ENCODE measurements at places on chromosomes 2 and 18.
A peak's percentile ranks its signal among the peaks of the same experiment; 100 is the strongest.

GRCh38 chr18:37253394-37254235 is 312.0 kb downstream of the CELF4 start:
- no peak for DNase-seq

GRCh38 chr2:153470867-153471266 is 7.7 kb downstream of the RPRM start:
- no peak for DNase-seq

GRCh38 chr2:136242687-136243277 is 124.8 kb upstream of the CXCR4 start:
- peak; percentile 28 for DNase-seq

DNA sequence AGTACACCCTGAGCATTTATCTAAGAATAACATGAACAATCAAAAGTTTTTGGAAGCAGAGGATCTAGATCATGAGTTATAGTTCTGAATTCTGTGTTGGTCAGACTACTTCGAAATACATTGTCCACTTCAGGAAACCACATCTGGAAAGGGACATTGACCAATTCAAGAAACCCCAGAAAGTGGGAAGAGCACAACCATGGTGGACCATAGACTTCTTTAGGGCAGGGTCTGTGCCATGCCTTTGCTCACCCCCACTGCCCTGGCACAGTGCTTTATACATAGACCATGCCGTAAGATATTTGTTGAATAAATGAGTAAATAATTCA is 44.3 kb upstream of the CYP1B1 start:
- DNase-seq = no peak

GRCh38 chr18:76668546-76668945 is 153.8 kb upstream of the ZNF236 start:
- no peak for DNase-seq

DNA sequence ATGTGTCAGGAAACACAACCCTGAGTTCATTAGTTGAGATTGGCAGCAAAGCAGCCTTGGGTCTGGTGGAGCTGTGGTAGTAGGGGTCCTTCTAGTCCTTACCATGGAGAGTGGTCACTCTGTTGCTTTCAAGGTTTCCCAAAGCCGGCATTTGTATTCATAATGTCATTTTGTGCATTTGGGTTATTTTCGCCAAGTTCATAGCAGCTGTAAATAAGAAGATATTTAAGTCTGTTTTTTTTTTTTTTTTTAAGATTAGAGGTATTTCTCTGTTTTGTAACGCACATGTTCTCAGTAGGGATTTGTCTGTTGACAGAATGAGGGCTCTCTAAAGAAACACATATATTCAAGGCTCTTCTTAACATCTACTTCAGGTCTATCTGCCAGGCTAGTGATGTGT is 114.1 kb downstream of the PRPF40A start:
- DNase-seq = no peak

DNA sequence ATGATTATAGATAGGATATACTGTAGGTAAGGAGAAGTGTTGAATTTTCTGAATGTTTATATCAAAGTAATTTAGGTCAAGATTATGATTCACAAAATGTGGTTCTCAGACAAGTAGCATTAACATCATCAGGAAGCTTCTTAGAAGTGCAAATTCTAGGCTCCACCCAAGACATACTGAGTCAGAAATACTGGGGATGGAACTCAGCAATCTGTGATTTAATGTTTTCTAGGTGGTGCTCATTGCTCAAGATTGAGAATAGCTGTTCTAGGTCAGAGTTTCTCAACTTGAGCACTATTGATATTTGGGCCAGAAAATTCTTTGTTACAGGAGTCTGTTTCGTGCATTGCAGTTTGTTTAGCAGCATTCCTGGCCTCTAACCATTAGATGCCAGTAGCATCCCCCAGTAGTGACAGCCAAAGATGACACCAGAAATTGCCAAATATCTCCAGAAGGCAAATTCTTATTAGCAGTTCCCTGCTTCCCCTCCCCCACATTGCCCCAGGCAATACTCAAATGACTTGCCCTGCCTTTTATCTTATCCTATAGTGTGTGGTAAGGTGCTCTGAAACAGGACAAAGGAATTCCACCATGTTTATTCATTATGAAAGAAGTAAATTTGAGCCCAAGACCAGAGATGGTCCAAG is 1001.2 kb downstream of the DPP10 start:
- DNase-seq = no peak

DNA sequence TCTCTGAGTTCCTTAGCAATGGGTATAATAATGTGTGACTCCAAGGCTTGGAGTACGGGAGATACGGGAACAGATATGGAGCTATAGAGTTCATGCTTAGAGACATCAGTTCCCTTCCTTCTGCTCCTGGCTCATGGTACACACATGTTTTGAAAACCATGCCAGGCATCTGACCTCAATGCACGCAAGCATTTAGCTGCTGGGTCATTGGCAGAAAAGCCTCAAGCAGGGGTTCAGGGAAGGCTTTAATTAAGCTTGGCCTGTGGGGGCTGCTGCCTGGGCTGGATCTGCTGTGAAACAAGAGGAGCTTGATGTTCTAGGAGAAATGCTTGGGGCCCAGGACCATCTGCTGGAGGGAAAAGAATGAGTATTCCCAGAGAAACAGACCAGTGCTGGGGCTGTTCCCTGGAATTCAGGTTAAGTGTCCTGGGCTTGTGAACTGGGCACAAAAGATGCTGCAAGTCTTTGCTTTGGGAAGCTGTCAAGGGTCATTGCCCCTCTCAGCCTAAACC is 3.2 kb downstream of the ALLC start:
- no peak for DNase-seq

DNA sequence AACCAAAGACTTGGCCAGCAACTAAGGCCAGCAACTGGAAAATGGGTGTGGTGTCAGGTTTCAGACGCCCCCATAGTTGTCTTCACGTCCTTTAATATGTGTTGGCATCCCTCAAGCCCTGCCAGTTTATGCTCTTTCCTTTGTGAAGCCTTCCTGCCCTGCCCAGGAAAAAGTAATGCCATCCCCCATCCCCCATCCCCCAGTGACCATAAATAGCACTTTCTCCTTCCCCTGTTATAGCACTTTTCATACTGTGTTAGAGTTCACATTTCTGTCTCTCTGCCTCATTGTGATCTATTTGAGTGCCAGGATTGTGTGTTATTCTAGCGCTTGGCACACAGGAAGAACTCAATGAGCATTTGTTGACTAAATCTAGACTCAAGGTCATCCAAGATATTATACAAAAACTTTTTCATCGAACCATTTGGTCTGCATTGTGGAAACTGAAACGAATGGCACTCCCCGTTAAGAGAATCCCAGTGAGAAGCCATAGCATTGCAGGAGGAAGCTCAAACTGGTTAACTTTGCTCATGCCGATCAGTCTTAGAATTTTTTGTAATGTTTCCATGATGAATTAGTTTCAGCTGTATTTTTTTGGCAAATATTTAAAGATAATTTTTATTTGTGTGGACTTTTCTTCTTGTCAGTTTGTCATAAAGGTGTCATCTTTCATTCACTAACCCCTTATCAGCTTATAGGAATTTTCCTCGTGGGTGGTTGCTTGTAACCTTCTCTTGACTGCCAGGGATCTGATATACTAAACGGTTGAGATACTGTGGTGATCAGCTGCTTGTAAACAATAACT is 15.7 kb downstream of the CRIM1 start:
- no peak for DNase-seq

- no peak for DNase-seq
Observed at GRCh38 chr18:8296886-8297616, 312.2 kb upstream of the RAB12 start.

DNA sequence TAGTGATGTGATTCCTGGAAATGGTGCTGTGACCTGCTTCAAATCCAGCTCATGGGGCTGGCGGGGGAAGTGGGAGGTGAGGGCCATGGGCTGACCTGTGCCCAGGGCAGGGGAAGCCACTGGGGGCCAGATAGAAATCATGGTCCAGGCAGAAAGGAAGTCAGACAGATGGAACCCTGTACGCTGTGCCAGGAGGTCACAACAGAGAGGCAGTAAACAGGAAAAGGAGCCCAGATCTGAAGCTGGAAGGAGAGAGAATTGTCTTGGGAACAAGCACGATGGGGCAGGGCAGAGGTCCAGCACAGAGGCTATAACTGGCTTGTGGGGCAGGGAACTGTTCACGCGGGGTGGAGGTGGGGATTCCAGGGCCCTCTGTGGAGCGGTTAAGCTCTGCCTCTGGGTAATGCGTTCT is 76.0 kb downstream of the RNF144A start:
- no peak for DNase-seq

DNA sequence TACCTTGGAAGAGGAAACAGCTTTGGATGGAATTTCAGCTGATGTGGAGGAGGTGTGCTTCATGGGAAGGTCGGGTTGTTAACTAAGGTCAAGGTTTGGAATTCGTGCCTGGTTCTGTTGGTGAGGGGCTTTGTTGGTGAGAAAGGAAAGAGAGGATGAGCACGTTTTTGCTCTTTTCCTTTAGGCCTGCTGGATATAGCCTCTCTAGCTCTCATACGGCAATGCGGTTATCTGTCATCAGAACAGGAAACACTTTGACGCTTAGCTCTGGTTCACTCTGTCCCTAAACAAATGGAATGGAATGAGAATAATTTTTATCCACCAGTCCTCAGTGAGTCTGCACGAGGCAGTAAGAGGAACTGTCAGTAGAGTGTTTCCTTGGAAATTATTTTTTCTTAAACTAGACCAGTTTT is 169.7 kb upstream of the NOSTRIN start:
- no peak for DNase-seq

DNA sequence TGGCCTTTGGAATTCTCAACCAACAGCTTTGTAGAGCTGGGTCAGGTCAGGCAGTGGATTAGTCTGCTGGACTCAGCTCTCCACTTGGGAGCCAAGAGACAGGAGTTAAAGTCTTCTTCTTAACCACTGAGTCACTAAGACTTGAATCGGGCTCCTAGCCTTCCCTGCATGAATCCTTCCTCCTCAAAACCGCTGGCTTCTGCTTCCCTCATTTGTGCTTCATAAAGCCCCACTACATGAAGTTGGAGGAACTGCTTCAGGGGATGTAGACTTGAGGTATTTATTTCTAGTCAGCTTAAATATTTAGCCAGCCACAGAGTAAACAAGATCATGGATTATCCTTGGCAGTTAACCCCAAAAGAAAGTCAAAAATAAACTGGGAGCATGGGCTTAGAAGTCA is 536.3 kb upstream of the TNP1 start:
- DNase-seq = no peak

GRCh38 chr2:120546048-120546864 is 189.4 kb upstream of the GLI2 start:
- no peak for DNase-seq

DNA sequence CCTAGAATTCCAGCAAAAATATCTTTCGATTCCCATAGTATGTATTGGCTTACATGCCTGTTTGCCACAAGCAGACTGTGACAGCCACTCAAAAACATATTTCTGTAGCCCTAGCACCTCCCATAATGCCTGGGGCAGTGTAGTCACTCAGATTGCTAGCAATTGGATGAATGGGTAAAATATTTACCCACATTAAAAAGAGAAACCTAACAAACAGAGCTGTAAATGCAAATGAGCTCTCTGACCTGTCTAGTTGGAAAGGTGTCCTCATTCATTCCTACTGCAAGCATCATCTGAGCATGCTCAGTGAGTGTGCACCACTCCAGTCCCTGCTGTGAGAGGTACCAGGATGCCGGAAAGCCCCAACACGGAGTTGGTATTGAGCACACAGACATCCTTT is 234.0 kb upstream of the RAB12 start:
- no peak for DNase-seq

DNA sequence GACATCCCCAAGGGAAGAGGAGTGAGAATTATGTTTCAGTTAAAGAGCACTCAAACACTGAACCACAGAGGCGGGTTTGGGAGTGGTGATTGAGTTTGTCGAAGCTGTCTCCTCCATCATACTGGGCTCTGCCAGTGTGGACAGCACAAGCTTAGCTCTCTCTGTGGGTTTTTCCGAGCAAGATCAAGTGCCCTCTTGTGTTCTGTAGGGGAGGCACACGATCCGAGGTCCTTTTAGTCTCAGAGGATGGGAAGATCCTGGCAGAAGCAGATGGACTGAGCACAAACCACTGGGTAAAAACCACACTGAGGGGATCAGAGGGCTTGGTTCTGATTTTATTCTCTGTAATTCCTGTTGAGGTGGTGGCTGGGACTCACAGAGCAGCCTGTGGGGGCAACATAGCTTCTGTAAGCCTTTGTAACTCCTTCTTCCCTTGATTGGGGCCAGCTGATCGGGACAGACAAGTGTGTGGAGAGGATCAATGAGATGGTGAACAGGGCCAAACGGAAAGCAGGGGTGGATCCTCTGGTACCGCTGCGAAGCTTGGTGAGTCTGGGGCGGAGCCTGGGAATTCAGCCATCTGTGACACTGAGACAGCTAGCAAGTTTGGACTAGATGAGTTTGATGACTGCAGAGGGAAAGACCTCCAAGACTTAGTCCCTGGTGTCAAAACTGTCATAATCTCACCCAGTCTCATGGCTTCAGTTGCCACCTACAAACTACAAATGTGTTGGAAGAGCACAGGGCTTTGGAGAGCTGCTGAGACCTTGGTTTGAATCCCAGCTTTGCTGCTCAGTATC is 2.0 kb downstream of the NAGK start:
- DNase-seq = no peak

DNA sequence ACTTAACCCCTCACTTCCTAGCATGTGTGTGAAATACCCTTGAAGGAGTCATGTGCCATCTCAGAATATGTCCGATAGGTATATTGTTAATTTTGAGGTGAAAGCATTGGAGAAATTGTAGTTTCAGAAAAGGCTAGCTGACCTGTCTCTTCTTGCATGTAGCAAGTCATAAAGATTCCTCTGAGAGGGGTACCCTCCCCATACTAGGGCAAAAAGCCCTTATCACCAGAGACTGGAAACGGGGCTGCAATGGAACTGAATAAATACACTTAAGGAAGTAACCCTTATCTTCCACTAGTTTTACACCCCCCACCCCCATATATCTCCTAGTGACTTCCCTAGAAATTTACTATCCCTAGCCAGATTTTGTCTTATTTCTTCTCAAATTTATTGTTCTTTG is 1.8 kb upstream of the SF3B6 start:
- no peak for DNase-seq

DNA sequence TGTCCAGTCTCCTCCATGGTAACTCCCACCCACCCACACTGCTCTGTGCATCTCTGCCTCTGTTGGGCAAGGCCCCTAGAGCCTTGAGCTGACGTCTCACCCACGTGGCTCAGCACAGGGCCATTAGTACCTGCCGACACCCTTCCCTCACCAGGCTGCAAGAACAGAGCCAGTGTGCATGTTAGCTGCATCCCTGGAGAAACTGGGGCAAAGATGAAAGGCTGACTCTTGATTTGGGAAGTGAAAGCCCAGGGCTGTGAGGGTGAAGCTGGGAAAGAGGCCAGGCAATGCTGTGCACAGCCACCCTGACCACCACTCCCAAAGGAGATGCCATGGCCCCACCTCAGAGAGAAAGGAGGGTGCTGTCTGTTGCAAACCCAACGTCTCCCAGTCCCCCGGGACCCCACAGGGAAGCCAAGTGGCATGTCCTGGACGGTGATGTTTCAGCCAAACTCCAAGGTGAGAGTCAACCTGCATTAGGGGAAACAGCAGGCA is 20.0 kb upstream of the HPCAL1 start:
- no peak for DNase-seq

GRCh38 chr18:3814816-3815215 is 364.8 kb downstream of the TGIF1 start:
- no peak for DNase-seq

DNA sequence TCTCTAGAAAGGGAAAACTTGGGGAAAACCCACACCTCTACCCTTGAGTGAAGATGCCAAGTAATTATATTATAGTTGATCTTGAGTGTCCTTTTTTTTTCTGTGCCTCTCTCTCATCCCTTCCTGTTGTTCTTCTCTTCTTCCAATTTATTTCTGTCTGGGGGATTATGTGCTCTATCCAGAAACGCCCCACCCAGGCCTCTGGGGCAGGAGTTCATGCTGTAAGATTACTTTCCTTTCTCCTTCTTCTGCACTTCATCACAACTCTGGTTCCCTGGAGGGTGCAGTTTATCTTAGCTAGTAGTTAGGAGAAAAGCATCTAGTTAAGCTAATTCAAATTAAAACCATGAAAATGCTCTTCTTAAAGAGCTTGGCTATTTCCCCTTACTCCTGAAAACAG is 30.3 kb upstream of the DNAJC27 start:
- no peak for DNase-seq

Measured in activated T-cell treated with anti-CD3 and anti-CD28 coated beads, Interleukin-2, amount 50 U/mL, for 4 hours (primary cell).